ENCODE measurements at places on chromosomes 5 and 9. TPM values are rescaled to one million over a fixed set of nuclear protein-coding genes. Genes with fewer than 3 reads are reported as not detected.

Gene SPINK13
- not detected for total RNA-seq

Gene EGR1
- 4.8 TPM for total RNA-seq

Gene NACC2
- total RNA-seq: 10.9 TPM

Gene GGTA1
- 5.4 TPM for total RNA-seq

Gene GLIPR2
- 42.3 TPM for total RNA-seq

Gene DMGDH
- total RNA-seq: 0.40 TPM

Gene LCN1
- not detected for total RNA-seq

Gene CMYA5
- total RNA-seq: under 0.01 TPM

Gene NUTM2F
- not detected for total RNA-seq

Gene RNF224
- total RNA-seq: not detected

Gene RFESD
- total RNA-seq: 1.6 TPM

Gene GNA14
- 12.6 TPM for total RNA-seq

Gene HSPB3
- total RNA-seq: not detected

Gene AGPAT2
- 41.0 TPM for total RNA-seq

Gene ANKRD31
- not detected for total RNA-seq

Gene HAVCR1
- total RNA-seq: not detected

Gene CYLC2
- not detected for total RNA-seq

Gene FAM153A
- total RNA-seq: not detected

Gene SLC46A2
- not detected for total RNA-seq

Gene IL4
- total RNA-seq: not detected

Gene ZNG1C
- 17.2 TPM for total RNA-seq

Gene BARHL1
- not detected for total RNA-seq

Gene PAPPA
- 0.44 TPM for total RNA-seq

Gene SEMA5A
- total RNA-seq: 0.44 TPM

Gene SPINK1
- total RNA-seq: not detected

Gene CCNJL
- total RNA-seq: 6.3 TPM

Gene SPATA31C1
- not detected for total RNA-seq

Gene RAB3C
- 0.22 TPM for total RNA-seq

Gene CCDC69
- total RNA-seq: 2.4 TPM

Gene IL5
- total RNA-seq: not detected

Gene BTNL8
- total RNA-seq: 0.20 TPM
